ENCODE measurements at places on chromosomes 7 and 10.

DNA sequence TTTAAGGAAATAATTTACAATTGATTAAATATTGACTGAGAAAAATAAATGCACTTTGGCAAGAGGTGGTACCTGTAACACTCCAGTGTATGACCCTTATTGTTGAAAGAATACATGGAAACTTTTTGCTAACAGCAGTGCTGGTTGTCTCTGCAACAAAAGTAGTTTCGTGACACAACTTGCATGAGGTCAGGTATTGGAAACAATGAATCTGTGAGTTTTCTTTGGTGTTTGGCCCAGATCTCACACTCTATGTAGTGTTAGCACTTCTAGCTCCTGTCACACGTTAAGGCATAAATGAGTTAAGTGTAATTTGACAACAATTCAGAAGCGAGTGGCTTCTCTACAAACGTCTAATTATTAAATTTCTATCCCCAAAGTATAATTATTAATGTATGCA, 137.7 kb upstream of the MDFIC start:
- no peak for DNase-seq

DNA sequence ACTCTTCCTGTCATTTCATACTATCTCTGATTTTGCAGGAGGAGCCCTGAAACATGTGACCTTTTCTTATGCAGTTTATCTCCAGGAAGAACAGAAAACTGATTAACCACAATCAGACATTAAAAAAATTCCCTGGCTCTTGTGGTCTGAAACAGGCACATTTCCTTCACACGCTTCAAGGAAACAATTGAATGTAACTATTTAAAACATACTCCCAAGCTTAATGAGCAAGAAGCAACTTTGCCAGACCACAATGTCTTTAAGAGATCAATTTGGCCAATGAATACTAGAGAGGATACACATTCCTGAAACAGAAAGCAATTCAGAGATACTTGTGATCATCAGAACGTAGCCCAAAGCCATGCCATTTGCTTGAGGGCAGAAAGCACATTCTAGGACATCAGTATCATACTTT, 65.8 kb downstream of the PIP4K2A start:
- DNase-seq: no peak

DNA sequence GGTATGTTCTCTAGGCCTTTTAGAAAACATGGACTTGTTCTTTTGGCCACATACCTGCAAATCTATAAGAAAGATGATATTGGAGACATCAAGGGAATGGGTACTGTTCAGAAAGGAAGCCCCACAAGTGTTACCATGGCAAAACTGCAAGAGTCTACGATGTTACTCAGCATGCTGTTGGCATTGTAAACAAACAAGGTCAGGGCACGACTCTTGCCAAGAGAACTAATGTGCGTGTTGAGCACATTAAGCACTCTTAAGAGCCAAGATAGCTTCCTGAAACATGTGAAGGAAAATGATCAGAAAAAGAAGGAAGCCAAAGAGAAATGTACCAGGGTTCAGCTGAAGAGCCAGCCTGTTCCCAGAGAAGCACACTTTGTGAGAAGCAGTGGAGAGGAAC, 37.1 kb downstream of the SDK1 start:
- DNase-seq: no peak

DNA sequence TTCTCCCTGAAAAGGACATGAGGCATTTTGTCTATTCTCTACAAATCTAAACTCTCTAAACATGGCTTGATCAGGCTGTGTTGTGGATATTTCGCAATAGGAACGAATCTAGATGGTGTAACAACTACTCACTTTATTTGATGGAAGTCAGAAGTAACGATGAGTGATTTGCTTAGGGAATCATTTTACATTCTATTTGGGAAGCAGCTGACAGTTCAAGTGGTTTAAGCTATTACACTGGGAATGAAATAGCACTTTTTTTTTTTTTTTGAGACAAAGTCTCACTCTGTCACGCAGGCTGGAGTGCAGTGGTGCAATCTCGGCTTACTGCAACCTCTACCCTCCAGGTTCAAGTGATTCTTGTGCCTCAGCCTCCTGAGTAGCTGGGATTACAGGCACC, 44.1 kb downstream of the NPY start:
- no peak for DNase-seq

DNA sequence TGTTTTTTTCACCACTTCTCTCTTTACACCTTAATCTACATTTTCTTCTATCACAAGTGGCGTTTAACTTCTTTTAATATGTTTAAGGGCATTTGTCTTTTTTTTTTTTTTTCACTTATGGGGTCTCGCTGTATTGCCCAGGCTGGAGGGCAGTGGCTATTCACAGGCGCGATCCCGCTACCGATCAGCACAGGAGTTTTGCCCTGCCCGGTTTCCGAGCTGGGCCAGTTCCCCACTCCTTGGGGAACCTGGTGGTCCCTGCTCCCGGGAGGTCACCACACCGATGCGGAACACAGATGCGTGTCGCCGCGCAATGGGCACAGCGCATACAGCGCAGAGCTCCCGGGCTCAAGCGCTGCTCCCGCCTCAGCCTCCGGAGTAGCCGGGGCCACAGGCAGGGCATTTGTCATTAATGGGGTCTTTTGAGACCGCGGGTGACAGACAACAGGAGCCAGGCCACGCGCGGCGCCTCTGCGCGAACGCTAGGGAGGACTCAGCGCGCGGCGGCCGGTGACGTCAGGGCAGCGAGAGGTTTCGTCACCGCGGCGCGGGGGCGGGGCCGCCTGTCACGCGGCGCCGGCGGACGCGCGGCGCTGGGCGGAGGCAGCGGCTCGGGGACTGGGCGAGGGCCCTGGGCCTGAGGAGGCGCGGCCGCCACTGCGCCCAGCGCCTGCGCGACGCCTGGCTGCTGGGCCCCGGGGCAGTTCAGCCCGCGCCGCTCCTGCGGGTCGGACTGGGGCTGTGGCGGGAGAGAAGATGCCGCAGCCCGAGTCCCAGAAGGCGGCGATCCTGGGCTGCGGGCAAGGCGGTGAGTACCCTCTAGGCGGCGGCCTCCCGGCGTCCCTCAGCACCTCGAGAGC, at the start of gene GALNT11:
TSS of gene GALNT11 (plus strand) at position 598 of the 860 bp plus-strand sequence. CDS start 68,554 bp downstream, outside the sequence.
- peak; percentile 72 for DNase-seq

- no peak for DNase-seq
Measured at GRCh38 chr7:116449950-116450349, 49.6 kb upstream of the CAV2 start.
